ENCODE measurements at places on chromosomes 11 and 22.

GRCh38 chr11:89405629-89406028 is 85.5 kb downstream of the NOX4 start:
- no peak for DNase-seq

DNA sequence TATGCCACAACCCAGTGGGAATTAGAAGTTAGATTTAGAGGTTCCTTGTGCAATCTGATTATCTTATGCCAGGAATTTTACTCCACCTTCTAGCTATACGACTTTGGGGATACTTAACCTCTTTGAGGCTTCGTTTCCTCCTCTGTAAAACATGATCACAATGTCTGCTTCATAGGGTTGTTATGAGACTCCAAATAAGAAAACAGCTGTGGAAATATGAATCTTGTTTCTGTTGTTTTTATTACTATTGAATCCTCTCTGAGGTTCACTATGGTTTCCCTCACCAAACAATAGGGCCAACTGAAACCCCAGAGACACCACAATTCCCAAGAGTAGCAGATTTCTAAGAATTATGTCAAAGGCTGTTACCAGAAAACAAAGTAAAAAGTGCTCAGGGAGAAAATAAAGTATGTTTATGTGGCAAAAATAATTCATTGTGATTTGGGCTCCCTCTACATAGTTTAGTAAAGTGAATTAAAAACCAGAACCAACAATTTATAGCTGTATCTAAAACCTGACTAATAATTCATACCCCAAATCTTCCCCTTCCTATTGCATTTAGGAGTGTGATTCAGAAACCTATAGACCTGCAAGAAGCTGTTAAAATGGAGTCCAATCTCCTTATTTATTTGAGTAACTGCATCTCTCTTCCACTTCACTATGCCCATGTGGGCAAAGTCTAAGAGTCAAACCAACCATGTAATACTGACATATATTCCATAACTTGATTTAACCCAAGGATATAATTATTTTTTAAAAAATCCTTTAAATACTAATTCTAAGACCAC is 38.4 kb downstream of the AMBRA1 start:
- DNase-seq, result no peak

GRCh38 chr11:44113018-44113417 is 17.5 kb downstream of the EXT2 start:
- no peak for DNase-seq

DNA sequence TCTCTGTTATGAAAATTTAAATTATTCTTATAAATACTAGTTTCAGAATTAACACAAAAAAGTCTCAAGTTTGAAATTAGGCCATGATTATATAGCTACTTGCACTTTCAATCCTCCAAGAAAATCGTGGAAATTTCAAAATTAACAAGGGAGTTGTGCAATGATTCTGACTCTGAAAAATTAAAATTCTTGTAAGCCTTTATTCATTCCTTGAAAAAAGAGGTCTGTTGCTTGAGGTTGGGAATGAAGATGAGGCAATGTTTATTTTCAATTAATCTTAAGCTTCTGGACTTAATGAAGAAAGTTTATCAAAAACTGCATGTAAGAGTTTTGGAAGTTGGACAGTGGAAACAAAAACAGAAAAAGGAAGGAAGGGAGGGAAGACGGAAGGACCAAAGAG is 128.2 kb upstream of the FIBIN start:
- DNase-seq, result no peak

DNA sequence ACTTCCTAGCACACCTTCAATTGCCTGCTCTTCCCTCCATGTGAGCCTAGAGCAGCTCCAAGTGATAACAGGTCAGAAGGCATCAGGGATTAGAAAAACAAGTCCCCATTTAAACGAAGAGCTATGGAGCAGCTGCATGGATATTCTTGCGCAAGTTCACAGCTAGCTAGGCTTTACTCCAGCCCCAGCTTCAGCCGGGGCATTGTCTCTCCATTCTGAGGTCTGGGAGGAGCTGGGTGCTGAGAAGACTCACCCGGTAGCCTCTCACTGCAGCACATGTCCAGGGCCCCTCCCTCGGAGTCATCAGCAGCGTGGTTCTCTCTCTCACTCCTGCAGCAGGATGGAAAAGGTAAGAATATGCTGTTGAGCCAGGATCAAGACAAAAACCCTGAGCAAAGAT is 26.0 kb downstream of the PTPN5 start:
- DNase-seq, result no peak

DNA sequence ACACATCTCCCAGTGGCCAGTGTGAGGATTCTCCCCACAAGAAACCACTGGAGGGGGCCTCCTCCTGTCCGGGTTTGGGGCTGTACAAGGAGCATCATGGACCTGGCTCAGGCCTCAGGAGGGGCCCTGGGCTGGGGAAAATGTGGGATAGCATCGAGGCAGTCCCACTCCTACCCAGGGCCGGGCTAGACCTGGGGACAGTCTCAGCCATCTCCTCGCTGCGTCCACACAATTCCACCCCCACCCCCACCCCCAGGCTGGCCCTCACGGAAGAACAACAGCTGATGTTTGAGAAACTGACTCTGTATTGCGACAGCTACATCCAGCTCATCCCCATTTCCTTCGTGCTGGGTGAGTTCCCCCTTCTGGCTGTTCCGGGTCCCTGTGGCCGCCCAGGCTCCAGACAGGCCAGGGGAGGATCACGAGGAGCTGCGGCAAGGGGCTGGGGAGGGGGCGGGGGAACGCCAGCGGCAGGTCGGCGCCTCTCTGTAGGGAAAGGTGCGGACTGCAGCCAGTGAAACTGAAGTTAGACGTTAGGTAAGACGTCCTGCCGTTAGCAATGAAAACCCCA is 4.8 kb downstream of the BEST1 start:
- peak; percentile 90 for DNase-seq
